NCI-H1436 treated with DMSO at 0.1 percent for 48 hours (cell line): ENCODE measurements at places on chromosomes 16 and 17.

DNA sequence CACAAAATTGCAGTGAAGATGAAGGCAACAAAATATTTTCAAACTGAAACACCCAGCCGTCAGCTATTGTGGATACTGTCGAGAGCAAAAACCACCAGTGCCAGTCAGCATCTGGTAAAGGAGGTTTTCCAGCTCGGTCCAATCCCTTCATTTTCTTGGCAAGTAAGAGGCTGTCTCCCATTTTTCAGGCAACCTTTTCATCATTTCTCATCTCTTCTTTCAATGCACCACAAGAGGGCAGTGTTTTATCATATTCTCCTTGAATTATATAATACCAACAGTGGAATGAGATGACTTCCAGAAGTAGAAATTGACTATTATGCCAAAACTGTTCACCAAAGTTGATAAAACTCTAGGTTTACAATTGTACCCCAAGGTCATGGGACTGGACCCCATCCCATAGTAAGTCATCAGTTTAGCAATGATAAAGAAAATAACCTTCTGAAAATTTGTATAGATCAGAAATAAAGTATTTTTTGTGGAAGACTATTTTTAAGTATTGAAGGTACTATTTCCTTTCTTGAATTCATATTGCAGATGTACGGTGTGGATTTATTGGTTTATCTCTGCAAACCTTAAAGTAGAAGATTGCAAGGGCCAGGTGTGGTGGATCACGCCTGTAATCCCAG is 16.8 kb downstream of the NQO1 start:
- DNase-seq, result peak; percentile 64

DNA sequence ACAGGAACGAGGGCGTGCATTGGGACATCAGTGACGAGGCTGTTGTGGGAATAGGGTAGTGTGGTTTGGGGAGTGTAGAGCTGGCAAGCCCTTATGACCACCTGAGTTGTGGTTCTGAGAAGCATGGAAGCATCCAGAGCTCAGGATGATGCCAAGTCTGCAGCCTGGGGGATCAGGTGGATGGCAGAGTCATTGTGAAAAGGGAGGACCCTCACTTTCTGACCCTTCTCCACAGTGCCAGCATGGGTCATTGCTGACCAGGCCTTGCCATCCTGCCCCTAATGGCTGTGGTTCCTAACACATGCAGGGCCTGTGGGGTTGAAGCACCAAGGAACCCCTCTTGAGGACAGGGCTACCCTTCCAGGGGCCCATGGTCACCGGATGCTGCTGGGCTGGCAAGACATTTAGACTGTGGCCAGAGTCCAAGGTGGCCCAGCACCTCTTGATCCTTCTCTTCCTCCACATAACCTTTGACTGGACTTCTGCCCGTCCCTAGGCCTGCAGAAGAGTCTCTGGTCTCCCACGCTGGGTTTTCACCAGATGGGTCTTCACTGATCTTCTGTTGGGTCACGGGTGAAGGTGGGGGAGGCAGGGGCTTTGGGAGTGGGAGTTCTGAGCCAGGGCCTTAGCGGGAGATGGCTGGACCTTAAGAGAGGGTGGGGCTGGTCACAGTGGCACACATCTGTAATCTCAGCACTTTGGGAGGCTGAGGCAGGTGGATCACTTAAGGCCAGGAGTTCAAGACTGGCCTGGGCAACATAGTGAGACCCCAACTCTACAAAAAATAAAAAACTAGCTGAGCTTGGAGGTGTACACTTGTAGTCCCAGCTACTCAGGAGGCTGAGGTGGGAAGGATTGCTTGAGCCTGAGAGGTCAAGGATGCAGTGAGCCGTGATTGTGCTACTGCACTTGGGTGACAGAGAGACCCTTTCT is 2.0 kb upstream of the PLA2G15 start:
- no peak for DNase-seq

DNA sequence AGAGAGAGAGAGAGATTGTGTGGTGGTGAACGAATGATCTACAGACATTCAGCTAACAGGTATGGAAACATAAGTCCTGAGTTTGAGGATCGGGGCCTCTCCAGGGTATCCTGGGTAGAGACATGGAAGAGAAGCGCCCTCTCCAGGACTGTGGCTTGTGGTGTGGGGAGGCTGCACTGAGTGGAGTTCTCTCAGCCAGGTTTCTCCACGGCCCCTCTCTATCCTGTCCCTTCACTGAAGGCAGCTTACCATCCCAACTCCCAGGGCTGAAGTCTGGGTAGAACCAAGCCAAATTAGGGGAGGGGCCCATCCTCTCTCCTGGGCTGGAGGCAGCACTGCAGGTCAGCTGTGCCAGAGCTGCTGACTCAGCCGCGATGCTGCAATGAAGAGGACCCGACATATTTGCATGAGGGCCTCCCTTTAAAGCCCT is 6.2 kb downstream of the C1QL1 start:
- no peak for DNase-seq

DNA sequence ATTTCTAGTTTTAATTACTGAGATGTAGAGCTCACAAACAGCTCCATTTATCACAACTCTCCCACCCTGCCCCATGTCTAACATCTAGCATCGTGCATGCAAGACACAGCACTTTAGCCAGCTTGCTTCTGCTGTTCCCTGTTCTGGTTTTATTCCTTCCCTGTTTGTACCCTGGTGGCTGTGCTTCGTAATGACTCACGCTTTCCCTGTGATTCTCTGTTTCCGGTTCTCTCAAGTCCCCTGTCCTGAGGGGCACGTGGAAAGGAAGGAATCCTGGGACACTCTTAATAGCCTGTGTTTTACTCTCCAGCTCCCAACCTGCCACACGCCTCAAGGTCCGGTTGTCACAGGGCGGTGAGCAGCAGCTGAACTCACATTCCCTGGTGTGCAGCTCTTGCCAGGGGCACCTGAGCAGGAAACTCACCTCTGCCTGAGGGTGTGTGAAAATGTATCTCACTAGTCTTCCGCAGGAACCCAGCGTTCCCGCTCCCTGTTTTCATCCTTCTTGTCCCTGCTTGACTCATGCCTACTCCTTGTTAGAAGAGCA is 10.6 kb downstream of the SHISA6 start:
- no peak for DNase-seq

DNA sequence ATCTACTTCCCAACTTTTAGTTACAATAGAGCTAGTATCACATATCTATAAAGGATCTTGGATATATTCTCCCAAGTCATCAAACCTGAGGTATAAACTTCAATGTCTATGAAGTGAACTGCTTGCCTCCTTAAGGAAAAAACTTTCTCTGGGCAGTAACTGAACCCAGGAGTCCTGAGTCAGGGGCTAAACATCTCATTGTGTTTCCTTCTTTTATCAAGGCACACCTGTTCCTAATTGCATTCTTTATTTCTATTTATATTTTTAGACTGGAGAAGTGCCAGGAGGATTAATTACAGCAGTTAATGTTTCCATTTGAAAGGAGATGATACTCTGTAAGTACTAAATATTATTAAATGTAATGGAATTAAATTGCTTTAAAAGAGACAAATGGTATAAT is 98.6 kb downstream of the CDH8 start:
- no peak for DNase-seq

- no peak for DNase-seq
Observed at GRCh38 chr17:7673239-7673638, 14.1 kb downstream of the TP53 start.

DNA sequence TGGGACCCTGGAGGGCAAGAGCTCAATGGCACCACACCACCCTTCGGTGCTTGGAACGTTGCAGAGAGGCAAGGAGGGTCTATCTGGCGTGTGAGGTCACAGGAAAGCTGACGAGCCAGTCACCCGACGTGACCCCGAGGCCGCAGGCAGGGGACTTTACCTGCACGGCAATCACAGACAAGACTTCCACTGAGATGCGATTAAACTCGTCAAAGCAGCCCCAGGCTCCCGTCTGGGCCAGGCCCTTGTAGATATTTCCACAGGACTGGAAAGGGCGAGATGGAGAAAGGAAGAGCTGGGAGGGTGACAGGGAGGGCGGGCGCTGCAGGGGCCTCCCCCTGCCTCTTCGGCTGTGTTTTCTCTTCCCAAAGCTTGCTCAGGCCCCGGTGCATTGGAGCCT is 78.3 kb downstream of the DNAH17 start:
- DNase-seq, result no peak

- peak; percentile 16 for DNase-seq
Observed at GRCh38 chr16:49462989-49463371, 89.4 kb downstream of the C16orf78 start.

- DNase-seq, result peak; percentile 28
Observed at GRCh38 chr16:89922884-89923639, at the start of gene TUBB3. Gene TUBB3, plus strand, starts transcription at chr16:89923342. Its CDS starts 60 bp downstream, at chr16:89923402.

GRCh38 chr16:11203111-11203623 is 52.8 kb downstream of the SOCS1 start:
- DNase-seq, result no peak

GRCh38 chr16:10070591-10070990 is 111.6 kb downstream of the GRIN2A start:
- DNase-seq, result no peak

DNA sequence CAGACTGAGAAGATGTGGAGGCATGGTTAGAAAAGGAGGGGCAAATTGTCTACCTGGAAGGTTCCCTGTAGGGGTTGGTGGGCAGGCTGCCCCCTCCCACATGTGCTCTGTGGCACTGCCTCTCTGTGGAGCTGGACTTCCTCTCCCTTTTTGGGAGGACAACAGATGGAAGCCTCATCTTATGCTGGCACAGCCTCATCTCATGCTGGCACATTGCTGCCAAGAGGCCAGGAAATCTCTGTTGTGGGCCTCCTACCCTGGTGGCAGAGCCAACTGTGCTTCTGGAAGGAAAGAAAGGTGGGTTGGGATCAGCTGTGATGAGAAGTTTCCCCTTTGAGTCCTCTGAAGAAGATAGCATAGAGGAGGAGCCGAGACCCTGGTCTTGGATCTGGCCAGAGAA is 19.7 kb upstream of the BRD7 start:
- DNase-seq, result no peak
